NCI-H146 (cell line): ENCODE measurements at places on chromosomes 2 and 18.

DNA sequence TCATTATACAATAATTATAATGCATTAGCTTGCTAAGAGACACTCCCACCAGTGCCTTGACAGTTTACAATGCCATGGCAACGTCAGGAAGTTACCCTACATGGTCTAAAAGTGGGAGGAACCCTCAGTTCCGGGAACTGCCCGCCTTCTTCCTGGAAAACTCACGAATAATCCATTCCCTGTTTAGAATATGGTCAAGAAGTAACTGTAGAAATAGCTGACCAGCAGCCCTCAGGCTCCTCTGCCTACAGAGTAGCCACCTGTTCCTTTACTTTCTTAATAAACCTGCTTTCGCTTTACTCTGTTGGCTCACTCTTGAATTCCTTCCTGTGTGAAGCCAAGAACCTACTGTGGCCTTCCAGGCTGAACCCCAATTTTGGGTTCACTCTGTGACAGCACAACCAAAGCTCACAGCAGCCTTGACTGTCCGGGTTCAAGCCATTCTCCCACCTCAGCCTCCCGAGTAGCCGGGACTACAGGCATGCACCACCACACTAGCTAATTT is 20.0 kb upstream of the PTPN2 start:
- no peak for DNase-seq

- DNase-seq = no peak
These were observed 72.2 kb downstream of the PLB1 start for GRCh38 chr2:28568036-28568435.

- DNase-seq = no peak
These were observed 176.0 kb downstream of the LTBP1 start for GRCh38 chr2:33122726-33123125.

GRCh38 chr2:174338147-174338605 is 3.4 kb downstream of the SP9 start:
- DNase-seq = no peak

DNA sequence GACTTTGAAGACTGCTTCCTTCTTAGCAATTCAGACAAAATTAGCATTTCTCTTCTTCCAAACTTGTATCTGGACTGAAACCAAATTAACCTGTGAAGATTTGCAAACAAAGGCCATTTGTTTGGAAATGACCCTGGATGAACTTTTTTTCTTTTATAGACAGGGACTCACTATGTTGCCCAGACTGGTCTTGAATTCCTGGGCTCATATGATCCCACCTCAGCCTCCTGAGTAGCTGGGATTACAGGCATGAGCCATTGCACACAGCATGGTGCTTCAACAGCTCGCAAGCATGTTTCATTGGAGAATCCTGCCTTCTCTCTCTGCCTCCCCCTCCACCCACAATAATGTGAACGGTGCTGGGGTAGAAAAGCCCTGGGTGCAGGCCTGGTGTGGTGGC is 170.2 kb downstream of the ARL4C start:
- DNase-seq = no peak

DNA sequence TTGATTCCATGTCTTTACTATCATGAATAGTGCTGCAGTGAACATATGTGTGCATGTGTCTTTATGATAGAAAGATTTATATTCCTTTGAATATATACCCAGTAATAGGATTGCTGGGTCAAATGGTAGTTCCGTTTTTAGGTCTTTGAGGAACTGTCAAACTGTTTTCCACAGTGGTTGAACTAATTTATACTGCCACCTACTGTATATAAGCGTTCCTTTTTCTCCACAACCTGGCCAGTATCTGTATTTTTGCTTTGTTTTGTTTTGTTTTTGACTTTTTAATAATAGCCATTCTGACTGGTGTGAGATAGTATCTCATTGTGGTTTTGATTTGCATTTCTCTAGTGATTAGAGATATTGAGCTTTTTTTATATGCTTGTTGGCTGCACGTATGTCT is 641.6 kb downstream of the SUCLG1 start:
- DNase-seq = no peak
